H4 (cell line): ENCODE measurements at places on chromosomes 5 and 9. TPM values are rescaled to one million over a fixed set of nuclear protein-coding genes. Genes with fewer than 3 reads are reported as not detected.

Gene F12
- 5.8 and 7.3 TPM in 2 replicates for total RNA-seq

GRCh38 chr5:180082633-180083420 is 11.3 kb upstream of the RNF130 start:
- no peak for DNase-seq

- no peak for DNase-seq
Measured at GRCh38 chr9:110958847-110959246, 79.4 kb downstream of the LPAR1 start.

- DNase-seq = no peak
Measured at GRCh38 chr5:143217065-143217803, 186.3 kb downstream of the NR3C1 start.

- DNase-seq = peak; percentile 66
Measured at GRCh38 chr5:116063950-116064349, 20.9 kb upstream of the COMMD10 start.

DNA sequence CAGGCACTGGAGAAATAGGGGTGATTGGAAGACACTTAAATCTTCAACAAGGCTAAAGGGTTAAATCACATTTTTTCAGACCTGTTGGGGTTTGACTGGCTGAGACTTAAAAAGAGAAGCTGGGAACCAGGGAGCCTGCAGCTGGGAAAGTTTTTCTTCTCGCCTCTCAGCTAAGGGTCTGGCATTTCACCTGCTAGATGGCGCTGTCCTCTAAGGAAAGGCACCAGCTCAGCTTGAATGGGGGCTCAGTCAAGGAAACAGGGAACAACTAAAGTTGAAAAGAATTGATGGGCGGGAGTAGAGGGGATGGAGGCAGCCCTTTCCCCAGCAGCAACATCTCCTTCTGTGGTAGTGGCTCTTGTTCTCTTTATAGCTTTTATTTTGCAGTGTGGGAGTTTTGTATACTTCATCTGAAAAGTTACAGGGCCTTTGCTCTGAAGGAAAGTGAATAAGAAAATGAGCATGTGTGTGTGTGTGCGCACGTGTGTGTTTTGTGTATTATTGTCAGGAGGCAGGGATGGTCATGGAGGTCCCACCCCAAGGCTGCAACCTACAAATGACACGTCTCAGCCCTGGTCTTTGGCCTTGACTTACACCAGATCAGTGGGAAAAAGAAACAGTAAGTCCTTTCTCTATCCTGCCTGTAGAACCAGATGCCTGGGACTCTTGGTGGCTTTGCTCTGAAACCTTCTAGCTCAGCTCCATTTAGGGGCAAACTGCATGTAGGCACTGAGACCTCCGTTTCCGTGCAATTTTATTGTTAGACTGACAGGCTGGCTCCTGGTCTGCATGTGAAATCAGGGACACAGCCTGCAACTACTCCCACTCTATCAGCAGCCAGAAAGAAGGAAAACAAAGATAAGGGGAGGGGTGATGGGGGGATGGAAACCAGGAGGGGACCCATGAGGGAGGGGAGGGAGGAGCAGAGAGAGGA is 316.2 kb upstream of the CLINT1 start:
- DNase-seq = peak; percentile 39

GRCh38 chr5:171846323-171846722 is 60.7 kb downstream of the SMIM23 start:
- no peak for DNase-seq

GRCh38 chr9:72477930-72478518 is 43.4 kb upstream of the TMC1 start:
- DNase-seq = peak; percentile 92

GRCh38 chr9:124444166-124444565 is 6.1 kb upstream of the ADGRD2 start:
- DNase-seq = no peak

DNA sequence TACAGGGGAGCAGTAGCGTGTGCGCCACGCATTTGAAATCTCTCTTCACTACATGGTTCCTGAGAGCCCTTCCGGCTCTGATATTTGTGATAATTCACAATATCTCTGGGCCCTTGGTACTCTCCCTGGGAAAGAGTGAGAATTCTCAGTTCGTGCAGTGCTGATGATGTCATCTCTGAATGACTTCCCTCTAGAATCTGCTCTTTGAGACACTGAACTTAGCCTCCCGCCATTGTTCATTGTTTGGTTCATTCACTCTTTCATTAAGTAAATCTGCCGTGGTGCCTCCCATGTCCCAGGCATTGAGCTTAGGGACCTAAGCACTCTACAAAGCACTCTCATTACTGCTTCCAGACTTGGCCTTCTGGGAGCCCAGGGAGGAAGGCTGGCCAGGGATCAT is 94.0 kb downstream of the PPARGC1B start:
- DNase-seq = no peak

- no peak for DNase-seq
Measured at GRCh38 chr5:264338-264737, 7.1 kb upstream of the PDCD6 start.

GRCh38 chr9:69429281-69429680 is 104.3 kb downstream of the ENTREP1 start:
- no peak for DNase-seq

DNA sequence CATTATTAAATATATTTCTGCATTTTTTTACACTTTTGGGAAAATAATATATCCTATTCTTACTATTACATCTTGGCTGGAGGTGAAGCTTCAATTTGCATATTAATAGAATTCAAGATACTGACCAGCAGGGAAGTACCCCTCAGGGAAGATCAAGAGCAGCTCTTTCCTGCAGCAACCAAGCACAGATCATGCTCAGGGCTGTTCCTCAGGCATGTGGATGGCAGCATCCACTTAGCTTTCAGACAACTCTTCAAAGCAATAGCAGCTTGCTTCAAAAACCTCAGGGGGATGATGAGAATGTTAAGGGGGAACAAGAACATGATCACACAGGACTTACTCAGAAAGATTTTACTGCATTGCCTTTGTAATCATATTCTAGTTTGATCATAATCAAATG is 731.8 kb downstream of the SEMA5A start:
- no peak for DNase-seq

GRCh38 chr5:11420969-11421368 is 483.3 kb downstream of the CTNND2 start:
- no peak for DNase-seq

GRCh38 chr5:465591-466403 is 22.8 kb downstream of the EXOC3 start:
- no peak for DNase-seq

GRCh38 chr5:18920966-18921365 is 1067.0 kb downstream of the CDH18 start:
- no peak for DNase-seq

DNA sequence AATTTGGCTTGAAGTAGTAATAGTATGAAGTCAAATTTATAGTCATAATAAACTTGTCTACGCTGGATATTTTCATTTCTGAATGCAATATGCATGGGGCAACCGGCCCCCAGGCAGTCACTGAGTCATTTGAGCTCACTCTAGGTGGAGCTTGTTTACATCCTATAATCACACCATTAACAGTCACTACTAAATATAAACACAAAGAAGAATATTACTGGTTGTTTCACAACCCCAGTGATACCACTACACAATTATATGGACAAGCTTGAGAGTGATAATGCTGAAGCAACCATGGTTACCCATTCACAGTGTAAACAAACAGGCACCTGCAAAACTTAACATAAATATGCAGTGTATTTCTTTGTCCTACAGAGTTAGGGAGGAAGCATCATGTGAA is 68.7 kb downstream of the MARCHF3 start:
- peak; percentile 55 for DNase-seq

Gene UNC13B
- total RNA-seq = 7.4 and 7.8 TPM in 2 replicates

- no peak for DNase-seq
Measured at GRCh38 chr5:154740957-154741356, 14.2 kb upstream of the LARP1 start.

GRCh38 chr9:96021551-96022444 is 146.3 kb downstream of the ERCC6L2 start:
- DNase-seq = no peak

Gene FABP6
- total RNA-seq = 2.4 TPM in 1 of 2 replicates, not detected in the other

- DNase-seq = no peak
Measured at GRCh38 chr9:21677834-21678233, 124.6 kb upstream of the MTAP start.

Gene GPBP1
- total RNA-seq = 31.6 and 39.4 TPM in 2 replicates

Gene FOXD4L5
- not detected in 2 replicates for total RNA-seq

GRCh38 chr5:166433679-166434078 is 1857.8 kb upstream of the WWC1 start:
- no peak for DNase-seq

DNA sequence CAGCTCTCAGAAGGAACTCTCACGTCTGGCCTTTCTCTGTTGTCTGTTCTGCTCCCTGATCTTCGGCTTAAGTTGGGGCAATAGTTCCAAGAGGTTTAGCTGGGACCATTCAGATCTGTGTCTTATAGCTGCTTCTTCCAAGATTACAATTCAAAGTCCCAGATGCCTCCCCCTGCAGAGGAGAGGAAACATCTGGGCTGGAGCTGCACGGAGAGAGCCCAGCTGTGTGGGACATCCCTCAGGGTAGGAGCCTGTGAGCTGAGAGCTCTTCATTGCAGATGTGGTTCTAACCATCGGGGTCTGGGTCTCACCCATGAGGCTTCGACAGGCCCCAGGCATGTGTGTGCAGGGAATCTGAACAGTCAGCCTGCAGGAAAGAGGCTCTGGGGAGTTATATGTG is 9.0 kb upstream of the PHF19 start:
- no peak for DNase-seq

GRCh38 chr5:55409775-55410174 is 102.0 kb downstream of the MTREX start:
- DNase-seq = no peak

Gene CCDC187
- not detected in 2 replicates for total RNA-seq

DNA sequence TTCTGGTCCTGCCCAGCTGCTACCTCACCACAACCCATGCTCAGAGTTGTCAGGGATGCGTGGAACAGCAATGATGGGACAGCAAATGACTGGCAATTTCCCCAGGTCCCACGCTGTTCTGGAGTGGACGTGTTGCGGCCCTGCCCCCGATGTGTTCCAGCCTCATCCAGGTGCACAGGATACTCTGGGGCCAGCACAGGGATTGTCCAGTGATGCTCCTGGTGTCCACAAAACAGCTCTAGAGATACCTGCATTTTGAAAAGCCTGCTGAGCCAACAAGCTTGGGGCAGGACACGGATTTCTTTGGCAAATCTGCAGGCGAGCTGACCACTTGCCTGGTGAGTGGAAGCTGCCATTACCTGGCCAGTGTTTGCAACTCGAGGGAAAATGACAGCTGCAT is 88.7 kb downstream of the ANKRD33B start:
- DNase-seq = no peak

- no peak for DNase-seq
Measured at GRCh38 chr9:96484521-96484931, 34.6 kb downstream of the HABP4 start.
